ENCODE measurements at places on chromosomes 12 and 14. TPM values are rescaled to one million over a fixed set of nuclear protein-coding genes. Genes with fewer than 3 reads are reported as not detected.

DNA sequence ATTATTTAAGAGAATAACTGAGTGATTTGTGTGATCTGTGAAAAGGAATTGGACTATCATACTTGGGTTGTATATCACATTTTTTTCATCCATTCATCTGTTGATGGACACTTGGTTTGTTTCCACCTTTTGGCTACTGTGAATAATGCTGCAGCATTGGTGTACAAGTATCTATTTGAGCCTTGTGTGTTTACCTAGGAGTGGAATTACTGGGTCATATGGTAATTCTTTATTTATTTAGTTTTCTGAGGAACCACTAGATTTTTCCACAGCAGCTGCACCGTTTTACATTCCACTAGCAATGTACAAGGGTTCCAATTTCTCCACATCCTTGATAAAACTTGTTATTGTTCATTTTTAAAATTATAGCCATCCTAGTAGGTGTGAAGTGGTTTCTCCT is 56.1 kb downstream of the APAF1 start:
- no peak for DNase-seq

- no peak for DNase-seq
These were observed 225.5 kb downstream of the ERC1 start for GRCh38 chr12:1216560-1216959.

GRCh38 chr12:87981495-87981894 is 47.7 kb downstream of the C12orf50 start:
- no peak for DNase-seq

ACAD10 gene
- polyA plus RNA-seq = 17.7 TPM

GPRC5D gene
- polyA plus RNA-seq = 0.32 TPM

MUCL1 gene
- polyA plus RNA-seq = not detected

- DNase-seq = no peak
These were observed 66.7 kb downstream of the RALGAPA1 start for GRCh38 chr14:35742442-35742841.

- DNase-seq = no peak
These were observed 86.7 kb downstream of the TMEM260 start for GRCh38 chr14:56666294-56666693.

PLEKHD1 gene
- 0.68 TPM for polyA plus RNA-seq

HOXC4 gene
- 9.1 TPM for polyA plus RNA-seq

- DNase-seq = no peak
These were observed 4.2 kb downstream of the PTPN6 start for GRCh38 chr12:6955108-6956020.

- no peak for DNase-seq
These were observed 62.2 kb downstream of the NCOR2 start for GRCh38 chr12:124505001-124505818.

- DNase-seq = no peak
These were observed 3.4 kb upstream of the PPM1A start for GRCh38 chr14:60245380-60246177.

PMCH gene
- polyA plus RNA-seq = 0.42 TPM

RBM23 gene
- 57.9 TPM for polyA plus RNA-seq

RERG gene
- 4.7 TPM for polyA plus RNA-seq

- DNase-seq = no peak
These were observed 8.5 kb downstream of the KRT85 start for GRCh38 chr12:52358575-52359350.

SLCO1A2 gene
- not detected for polyA plus RNA-seq

PSMC1 gene
- polyA plus RNA-seq = 110 TPM

UBE2N gene
- polyA plus RNA-seq = 92.0 TPM

ART4 gene
- 0.19 TPM for polyA plus RNA-seq

ASPG gene
- 2.5 TPM for polyA plus RNA-seq

- DNase-seq = no peak
These were observed 5.9 kb upstream of the KRT3 start for GRCh38 chr12:52801773-52802172.

DNA sequence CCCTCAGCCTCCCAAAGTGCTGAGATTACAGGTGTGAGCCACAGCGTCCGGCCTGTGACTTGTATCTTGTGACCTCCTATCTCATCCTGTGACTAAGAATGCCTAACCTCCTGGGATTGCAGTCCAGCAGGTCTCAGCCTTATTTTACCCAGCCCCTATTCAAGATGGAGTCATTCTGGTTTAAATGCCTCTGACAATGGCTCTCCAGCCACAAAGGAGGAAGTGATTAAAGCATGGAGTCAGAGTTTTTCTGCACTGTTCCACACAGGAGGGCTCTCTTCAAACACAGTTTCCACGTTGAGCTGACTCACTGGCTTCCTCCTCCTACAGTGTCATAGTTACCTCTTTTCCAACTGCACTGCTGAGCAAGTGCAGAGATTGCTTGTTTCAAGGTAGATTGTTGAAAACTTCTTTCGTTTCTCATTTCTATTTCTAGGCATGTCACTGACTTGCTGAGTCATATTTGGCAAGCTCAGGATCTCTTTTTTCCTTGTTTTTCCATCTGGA is 383.8 kb downstream of the PCNX1 start:
- peak; percentile 13 for DNase-seq

- DNase-seq = no peak
These were observed 103.3 kb downstream of the C12orf75 start for GRCh38 chr12:105433804-105434203.

GRCh38 chr12:126667339-126667738 is 1599.6 kb upstream of the TMEM132C start:
- DNase-seq = no peak

GRCh38 chr12:125105600-125105999 is 40.4 kb downstream of the AACS start:
- DNase-seq = no peak

TDRD9 gene
- polyA plus RNA-seq = 0.62 TPM

DNA sequence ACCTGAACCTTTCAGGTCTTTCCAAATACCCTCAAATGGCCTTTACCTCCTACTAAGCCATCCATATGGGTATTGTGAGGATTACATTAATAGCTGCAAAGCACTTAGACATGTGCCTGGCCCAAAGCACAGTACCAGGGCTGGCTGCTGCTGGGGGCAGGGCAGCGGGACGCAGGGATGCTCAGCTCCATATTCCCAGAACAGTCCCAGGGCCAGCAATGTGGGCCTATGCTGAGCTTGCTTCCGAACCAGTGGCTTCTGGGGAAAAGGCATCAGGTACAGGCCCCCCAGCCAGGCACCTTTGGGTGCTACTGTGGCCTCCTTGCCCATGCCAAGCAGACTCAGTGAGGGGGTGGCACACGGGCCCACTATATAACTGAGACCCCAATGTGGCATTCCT is 10.4 kb downstream of the ACTN1 start:
- no peak for DNase-seq

DNA sequence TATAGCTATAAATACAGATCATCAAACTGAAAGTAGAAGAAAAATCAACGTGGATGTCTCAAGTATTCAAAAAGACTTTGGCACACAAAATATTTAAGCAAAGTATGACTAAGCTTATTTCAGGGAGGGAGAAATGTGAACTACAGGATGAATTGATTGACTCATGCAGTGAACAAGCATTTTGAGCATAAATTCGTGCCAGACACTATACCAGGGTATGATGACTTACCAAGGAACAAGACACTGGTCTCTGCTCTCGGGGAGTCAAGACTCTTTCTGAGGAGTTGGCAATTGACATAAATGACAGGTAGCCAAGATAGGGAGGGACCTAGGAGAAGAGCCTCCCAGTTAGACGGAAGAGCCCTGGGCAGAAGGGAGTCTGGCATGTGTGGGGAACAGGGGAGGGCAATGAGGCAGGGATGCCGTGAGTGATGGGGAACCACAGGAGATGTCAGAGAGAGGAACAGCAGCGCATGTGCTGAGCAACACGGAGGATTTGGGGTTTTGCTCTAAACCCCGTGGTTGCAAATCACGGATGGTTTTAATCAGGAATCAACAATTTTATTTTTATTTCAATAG is 115.2 kb downstream of the TMEM132D start:
- no peak for DNase-seq

DNA sequence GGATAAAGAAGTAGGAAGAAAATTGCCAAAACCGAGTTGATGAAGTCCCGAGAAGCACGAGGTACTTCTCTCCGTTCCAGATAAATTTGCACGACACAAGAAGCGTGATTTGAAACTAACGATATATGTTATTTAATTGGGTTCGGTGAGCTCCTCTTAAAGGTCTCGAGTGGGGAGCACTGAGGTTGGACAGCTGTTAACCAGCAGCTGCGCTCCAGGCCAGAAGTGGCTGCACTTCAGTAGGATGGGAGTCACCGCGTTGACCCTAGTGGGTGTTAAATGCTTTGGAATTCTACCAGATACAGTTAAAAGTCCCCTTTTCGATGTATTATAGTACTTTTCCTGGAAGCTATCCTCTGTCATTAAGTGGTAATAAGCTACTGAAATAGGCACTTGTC is 953 bp upstream of the DCAF5 start:
- DNase-seq = no peak

DNA sequence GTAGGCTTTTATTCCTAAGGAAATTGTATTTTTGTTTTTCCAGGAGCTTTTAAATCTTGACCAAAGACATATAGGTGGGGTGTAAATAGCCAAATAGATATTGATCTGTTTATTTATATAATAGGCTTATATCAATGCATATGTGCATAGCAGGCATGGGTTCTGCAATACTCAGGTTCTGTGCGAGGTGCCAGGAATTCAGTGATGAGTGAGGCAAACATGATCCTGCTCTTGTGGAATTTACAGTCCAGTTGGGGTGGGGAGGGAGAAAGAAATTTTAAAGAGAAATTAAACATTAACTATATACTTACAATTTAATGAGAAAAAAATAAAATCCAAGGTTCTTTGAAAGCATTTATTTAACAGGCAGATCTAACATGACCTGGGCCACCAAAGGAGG is 160.3 kb upstream of the HIF1A start:
- no peak for DNase-seq

DNA sequence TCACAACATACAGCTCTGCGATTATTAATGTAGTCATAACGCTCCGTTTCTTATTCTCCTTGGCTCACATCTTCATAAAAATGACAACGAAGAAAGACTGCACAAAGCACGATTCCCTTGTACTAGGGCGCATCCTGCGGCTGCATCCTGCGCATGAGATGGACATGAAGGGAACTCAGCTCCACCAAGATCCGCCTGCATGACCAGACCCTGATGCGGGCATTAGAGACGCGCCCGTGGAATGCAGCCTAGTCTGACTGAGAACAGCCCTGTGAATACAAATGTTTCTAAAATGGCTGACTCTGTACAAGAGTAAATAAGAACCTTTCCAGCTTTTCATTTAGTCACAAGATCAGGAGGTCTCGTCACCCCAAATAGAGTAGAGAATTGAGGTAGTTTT is 422.2 kb downstream of the NOVA1 start:
- no peak for DNase-seq

OVCH1 gene
- 0.54 TPM for polyA plus RNA-seq

GRCh38 chr12:111056618-111057521 is 136.5 kb upstream of the MYL2 start:
- DNase-seq = no peak

DNA sequence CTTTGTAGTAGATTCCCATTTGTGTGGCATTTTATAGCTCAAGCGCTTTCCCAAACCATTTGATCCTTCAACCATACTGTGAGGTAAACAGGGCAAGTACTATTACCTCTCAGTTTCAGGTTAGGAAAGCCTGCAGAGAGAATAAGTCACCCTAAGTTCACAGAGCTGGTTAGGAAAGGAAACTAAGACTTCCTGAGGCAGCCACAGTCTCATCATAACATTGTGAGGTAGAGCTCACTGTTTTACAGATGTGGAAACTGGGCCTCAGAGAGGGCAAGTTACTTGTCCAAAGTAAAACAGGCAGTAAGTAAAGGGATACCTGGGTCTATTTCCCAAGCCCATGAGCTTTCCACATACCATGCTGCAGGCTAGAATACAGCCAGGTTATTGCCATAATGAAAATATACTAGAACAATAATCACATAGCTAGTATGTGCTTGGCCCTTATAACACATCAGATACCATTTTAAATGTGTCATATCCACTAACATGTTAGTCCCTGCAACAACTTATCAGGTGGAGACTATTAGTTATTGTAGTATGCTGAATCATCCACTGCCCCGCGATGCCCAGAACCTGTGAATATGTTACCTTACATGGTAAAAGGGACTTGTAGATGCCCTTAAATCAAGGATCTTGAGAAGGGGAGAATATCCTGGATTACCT is 150.9 kb upstream of the GRIP1 start:
- DNase-seq = no peak

OR6C75 gene
- polyA plus RNA-seq = not detected

DNA sequence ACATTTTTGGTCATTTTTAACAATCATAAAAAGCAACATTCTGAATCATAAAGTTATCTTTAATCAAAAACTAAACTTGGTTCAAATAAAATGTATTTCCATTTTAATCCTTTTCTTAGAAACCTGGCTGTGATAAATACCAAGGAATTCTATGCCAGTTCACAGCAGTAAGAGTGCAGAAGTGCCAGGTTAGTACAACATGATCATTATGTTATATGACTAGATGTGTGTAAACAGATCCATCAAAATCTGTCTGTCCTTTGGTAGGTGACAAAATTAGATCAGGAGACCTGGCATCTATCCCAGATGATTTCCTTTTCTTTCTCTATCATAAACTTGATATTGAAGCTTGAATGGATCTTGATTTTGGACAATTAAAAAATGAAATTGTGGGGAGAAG is 200.6 kb upstream of the STXBP6 start:
- no peak for DNase-seq

WNT5B gene
- 34.3 TPM for polyA plus RNA-seq

GRCh38 chr12:110467847-110468213 is 227 bp downstream of the GPN3 start:
- DNase-seq = no peak

DNA sequence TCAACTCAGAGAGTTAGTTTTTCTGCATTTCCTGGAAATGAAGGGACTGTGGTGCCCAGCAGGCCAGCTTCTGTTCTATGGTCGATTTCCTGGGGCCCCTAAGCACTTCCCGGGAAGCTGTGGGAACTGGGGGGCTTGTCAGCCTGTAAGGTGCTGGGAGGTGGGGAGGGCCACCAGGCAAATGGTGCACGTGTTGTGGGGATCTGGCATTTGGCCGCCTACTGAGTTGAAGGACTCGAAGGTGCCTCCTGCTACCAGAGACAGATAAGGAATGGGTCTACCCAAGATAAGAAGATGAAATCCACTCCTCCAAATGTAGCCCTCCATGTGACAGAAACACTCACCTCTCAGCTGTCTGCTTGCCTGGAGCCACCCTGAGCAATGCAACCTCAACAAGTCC is 341.7 kb downstream of the DPF3 start:
- no peak for DNase-seq

DNA sequence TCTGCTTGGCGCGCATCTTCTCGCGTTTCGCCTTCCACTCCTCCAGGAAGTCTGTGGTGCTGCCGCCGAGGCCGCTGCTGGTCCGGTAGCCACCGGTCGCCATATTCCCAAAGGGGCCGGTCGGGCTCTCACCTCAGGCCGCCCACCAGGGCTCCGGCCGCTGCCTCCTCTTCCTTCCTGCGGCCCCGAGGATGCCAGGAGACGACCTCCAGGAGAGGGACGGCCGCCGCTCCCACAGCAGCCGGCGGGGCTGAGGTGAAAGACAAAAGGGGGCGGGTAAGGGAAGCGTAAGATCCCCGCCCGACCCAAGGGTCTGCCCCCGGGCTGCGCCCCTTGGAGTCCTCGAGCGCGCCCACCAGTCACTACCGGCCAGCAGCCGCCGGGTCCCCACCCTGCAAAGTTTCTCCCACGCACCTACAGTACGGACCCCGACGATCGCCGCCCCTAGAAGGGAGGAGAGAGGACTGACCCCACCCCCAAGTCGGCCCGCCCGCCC is 574 bp downstream of the PAWR start:
- no peak for DNase-seq

Measured in forelimb muscle (tissue), 1 donor.